ENCODE measurements at places on chromosomes 7 and 10. TPM values are rescaled to one million over a fixed set of nuclear protein-coding genes. Genes with fewer than 3 reads are reported as not detected.

Gene AHR
- 145 TPM for total RNA-seq

Gene PRKCQ
- 0.51 TPM for total RNA-seq

Gene SPDYE5
- not detected for total RNA-seq

Gene TEX47
- not detected for total RNA-seq

Gene SPDYE8
- not detected for total RNA-seq

Gene SKAP2
- total RNA-seq: 22.8 TPM

Gene H2AZ2
- total RNA-seq: 85.2 TPM

- no peak for DNase-seq
Observed at GRCh38 chr10:33556620-33557019, 222.2 kb upstream of the NRP1 start.

DNA sequence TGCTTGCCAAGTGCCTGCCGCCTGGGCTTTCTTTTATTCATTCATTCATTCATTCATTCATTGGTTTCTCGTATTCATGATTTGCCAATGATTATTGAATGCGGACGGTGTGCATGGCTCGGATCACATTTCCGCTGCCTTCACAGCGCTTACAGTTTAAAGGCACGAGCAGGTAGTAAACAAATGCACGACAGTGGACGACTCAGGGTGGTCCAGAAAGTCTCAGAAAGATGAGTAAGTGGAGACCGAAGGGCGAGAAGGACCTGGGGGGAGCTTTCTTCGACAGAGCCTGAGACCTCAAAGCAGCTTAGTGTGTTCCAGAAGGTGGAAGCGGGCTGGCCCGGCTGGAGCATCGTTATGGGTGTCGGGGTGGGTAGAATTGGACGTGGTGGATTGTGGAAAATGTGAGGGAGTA lies 506 bp downstream of the MCM10 start:
- DNase-seq: no peak

DNA sequence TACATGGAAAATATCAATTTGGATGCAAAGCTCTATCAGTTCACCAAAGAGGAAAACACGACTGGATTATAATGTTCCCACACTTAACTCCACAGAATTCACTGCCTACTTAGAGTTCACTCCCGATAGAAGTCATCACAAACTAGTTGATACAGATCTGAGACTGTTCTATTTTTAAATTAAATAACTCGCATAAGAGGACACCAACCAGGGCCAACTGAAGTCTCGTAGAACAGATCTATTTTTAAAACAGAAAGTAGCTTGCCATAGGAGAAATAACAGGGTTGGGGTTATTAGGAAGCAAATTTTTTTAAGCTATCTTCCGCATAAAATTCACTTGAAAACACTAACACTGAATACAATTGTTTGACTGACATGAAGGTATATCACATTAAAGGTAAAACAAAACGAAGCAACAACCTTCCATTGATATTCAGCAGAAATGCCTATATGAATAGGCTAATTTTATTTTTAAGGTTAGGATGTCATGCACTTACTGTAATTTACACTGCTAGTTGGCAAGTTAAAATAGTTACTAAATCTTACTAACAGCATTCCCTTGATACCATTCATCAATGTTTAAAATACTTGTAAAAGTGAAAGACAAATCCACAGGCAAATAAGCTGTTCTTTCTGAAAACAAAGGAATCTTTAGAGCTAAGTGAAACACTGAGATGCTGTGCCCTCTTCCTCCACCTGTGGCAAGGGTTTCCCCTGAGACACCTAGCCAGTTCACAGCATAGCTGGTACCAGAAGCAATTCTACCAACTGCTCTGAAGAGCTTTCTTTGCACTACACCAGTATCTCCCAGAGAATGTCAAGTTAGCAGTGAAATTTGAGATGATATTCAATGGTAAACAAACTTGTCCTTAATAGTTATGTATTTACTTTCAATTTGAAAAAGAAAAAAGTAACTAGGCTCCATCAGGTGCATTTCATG lies 186.7 kb upstream of the ANK3 start:
- no peak for DNase-seq

- no peak for DNase-seq
Observed at GRCh38 chr7:82263920-82264782, 179.4 kb downstream of the CACNA2D1 start.

DNA sequence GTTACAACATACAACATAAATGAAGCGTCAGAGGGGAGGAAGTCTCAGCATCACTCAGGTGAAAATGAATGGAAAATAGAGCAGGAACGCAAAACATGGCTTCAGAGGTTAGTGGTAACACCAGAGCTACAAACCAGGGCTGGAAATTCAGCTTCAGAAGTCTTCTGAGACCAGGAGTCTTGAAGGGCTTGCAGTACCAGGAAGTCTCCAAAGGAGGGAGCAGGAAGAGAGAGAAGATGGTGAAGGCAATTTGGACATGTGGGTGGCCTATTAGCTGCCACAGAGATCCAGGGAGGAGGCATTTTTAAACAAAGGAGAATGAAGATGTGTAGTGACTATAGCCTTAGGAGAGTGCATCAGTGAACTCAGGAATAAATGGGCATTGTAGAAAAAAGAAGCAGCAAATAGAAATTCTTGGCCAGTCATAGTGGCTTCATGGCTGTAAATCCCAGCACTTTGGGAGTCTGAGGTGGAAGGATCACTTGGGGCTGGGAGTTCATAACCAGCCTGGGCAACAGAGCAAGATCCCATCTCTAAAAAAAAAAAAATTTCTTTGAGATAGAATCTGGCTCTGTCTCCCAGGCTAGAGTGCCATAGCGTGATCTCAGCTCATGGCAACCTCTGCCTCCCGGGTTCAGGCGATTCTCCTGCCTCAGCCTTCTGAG lies 9.3 kb upstream of the TET1 start:
- no peak for DNase-seq

- DNase-seq: no peak
Observed at GRCh38 chr7:132757783-132758182, 181.5 kb upstream of the PLXNA4 start.

DNA sequence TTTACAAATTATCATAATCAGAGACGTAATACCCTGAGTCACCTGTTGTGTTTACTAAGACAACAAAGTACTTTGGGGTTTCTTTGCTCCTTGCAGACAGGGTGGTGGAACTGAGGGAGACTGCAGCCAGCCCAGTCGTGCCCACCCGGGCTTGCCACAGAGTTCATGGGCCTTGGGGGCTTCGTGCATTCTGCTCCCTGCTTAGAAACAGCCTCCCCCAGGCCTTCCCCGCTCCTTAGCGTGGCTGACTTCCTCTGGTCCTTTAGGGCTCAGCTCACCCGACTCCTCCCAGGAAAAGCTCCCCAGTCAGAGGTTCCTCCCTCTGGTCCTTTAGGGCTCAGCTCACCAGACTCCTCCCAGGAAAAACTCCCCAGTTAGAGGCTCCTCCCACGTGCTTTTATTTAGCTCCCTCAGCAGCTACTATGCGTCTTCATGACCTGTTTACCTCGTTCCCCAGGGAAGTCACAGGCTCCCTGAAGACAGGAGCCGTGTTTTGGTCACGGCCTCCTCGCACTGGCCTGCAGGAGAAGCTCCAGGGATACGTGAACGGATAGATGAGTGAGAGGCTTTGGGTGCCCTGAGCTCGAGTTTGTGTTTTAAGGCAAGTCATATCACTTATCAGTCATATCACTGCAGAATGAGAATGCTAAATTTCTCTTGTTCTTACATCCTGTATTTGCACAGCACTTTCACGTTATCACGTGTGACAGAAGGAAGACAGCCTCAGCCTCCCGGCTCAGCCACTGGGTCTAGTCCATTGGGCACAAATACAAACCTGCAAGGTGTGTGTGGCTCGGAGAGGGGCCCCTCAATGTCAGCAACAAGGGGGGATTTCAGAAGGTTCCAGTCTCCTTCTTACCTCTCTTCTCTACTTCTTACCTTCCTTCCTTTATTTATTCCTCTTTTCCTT lies 52.7 kb upstream of the VIPR2 start:
- DNase-seq: no peak

DNA sequence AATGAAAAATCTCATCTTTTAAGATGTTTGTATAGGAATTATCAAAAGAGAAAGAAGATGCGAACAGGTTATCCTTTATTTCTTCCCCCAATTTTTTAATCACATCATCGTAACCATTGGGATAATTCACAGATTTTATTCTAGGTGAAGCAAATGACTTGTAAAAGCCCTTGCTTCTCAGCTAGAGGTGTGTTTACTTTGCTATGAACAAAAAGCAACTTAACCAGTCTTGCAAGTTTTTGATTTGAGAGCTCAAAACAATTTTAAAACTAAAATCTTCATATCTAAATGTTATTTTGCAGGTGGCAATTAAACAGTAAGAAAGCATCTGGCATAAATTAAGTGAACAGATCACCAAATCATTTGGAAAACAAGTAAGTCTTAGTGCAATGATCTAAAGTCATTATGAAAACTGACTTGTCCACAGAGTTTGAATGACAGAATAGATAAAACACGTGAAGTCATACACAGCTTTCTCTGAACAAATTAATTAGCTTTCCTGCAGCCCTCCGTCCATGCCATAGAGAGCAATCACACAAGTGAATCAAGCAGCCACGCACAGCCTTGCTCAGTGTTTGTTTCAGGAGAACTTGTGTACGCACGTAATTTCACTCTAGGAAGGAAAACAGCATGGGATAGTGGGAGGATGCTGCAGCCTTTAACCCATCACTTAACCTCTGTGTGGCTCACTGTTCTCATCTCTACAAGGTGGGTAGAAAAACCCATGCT lies 85.0 kb upstream of the ZNF800 start:
- no peak for DNase-seq

- DNase-seq: no peak
Observed at GRCh38 chr10:22624287-22624738, 90.1 kb downstream of the PIP4K2A start.

- DNase-seq: no peak
Observed at GRCh38 chr7:85167636-85168035, 19.2 kb downstream of the SEMA3D start.

DNA sequence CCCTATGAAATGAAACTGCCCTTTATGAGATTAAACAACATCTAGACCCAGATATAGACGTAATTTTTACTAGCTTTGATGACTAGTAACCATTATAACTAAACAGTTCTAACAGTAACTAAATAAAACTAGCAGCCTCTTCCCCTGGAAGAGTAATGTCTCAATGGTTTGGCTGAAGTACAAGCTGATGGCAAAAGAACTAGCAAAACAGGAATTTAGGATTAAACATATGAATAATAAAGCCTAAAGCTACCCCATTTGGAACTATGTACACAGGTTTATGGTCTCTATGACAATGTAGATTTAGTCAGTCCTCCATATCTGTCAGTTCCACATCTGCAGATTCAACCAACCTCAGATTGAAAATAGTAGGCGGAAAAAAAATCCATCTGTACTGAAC lies 6.4 kb downstream of the DPY19L1 start:
- DNase-seq: no peak

- DNase-seq: no peak
Observed at GRCh38 chr7:17185690-17186070, 112.8 kb upstream of the AHR start.

DNA sequence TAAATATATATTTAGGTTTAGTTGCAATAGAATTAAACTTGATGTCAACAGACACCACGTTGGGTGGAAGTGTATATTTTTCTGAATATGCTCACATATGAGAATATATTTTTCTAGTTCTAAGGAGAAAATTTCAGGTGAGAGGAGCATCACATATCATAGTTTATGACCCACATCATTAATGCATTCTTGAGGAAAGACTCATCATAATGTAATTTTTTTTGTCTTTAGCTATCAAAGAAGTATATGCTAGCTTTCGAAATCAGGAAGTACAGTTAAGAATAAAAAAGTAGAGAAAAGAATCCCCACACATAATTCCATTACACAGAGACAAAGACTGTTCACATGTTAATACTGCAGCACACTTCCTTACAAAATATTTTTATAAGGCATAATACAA lies 30.4 kb downstream of the A1CF start:
- no peak for DNase-seq

- DNase-seq: no peak
Observed at GRCh38 chr7:15326044-15326644, 235.7 kb downstream of the AGMO start.

DNA sequence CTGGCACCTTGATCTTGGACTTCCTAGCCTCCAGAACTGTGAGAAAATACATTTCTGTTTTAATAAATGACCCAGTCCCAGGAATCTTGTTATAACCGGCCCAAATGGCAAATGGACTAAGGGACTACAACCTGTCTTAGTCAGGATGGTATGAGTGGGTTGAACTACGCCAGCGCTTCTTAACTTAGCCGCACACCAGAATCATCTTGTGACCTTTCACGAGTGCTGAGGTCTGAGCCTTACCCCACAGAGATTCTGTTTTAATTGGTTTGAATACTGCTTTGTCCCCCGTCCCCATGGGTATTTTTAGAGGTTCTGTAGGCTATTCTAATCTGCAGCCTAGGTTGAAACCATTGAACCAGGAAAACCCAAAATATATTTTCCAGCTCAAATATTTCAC lies 48.0 kb downstream of the PFKFB3 start:
- no peak for DNase-seq

DNA sequence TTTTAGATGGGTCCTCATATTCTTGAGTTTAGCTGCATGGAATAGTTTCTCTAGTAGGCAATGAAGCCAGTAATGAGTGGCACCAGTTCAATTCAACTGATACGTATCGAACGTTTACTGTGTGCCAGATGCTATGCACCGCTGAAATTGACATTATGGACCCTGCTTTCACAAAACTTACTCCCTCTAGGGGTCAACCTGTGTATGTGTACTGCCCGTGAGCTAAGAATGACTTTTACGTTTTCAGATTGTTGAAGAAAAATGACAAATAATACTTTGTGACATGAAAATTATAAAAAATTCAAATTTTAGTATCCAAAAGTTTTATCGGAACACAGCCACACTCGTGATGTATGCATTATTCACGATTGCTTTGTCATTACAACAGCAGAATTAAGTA lies 95.5 kb downstream of the ZMYND11 start:
- DNase-seq: no peak

DNA sequence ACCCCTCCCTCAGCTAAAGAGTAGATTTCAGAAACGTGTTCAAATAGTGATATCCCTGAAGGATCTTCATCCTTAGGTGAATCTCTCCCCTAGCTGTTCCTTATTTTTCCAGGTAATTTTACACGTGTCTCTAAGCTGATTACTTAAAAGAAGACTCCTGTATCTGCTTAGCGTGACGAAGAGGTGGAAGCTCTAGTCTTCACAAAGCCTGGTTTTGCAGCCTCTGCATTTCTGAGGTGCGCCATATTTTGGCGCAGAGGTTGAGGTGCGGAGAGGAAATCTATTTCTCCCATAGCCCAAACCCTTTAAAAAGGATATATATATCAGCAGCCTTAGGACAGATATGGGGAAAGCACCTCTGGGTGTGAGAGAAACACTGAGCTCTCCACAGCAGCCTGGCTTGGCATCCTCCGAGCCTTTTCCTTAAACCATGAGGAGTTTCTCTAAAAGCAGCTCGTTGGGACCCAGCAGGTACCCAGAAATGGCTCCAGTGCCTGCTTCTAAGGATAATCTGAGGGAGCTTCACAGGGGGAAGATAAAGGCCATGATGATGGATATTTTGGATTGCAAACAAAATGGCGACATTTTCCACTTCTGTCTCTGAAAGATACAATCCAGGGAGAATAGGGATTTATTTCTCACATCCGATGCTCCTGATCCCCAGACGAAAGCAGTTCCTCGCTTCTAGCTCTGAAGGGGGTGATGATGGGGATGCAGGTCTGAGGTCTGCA lies 3.0 kb upstream of the HOXA2 start:
- no peak for DNase-seq

- no peak for DNase-seq
Observed at GRCh38 chr7:138698281-138698680, 2.9 kb downstream of the SVOPL start.
